GM04504 (cell line): ENCODE measurements at places on chromosomes 1 and 21.

- DNase-seq = no peak
These were observed 21.9 kb downstream of the RGS2 start for GRCh38 chr1:192830595-192831246.

- DNase-seq = no peak
These were observed 26.9 kb upstream of the EPB41 start for GRCh38 chr1:28887419-28887834.

DNA sequence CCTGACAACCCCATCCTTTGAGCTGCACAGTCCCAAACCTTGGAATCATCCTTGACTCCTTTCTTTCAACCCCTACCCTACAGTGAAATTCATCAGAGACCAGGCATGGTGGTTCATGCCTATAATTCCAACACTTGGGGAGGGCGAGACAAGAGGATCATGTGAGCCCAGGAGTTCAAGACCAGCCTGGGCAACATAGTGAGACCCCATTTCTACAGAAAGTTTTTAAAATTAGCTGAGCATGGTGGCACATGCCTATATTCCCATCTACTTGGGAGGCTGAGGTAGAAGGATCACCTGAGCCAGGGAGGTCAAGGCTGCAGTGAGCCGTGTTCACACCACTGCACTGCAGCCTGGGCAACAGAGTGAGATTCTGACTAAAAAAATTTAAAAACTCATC is 34.5 kb downstream of the RERE start:
- no peak for DNase-seq

- no peak for DNase-seq
These were observed 63.2 kb downstream of the ST6GALNAC3 start for GRCh38 chr1:76137746-76138145.

DNA sequence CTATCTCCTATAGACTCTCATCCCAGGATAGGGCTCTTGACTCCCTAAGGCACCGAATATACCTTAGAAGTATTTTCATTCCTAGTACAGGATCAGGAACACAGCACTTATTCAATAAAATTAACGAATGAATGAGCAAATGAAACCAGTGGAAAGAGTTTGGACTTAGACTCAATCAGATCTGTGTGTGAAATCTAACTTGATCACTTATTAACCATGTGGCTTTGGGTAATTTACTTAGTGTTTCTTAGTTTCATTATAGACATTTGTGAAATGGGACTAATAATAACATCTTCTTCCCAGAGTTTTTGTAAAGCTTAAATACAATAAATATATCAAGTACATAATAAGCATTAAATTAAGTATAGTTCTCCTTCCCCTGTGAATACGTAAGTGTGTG is 230.1 kb downstream of the ADGRL2 start:
- DNase-seq = no peak

GRCh38 chr21:30081506-30081905 is 85.1 kb downstream of the CLDN17 start:
- DNase-seq = no peak
